Activated CD8-positive, alpha-beta memory T cell treated with anti-CD3 and anti-CD28 coated beads for 1 hour (primary cell): ENCODE measurements at places on chromosomes 5 and 9.

GRCh38 chr5:32304622-32305021 is 8.1 kb downstream of the MTMR12 start:
- DNase-seq = no peak

DNA sequence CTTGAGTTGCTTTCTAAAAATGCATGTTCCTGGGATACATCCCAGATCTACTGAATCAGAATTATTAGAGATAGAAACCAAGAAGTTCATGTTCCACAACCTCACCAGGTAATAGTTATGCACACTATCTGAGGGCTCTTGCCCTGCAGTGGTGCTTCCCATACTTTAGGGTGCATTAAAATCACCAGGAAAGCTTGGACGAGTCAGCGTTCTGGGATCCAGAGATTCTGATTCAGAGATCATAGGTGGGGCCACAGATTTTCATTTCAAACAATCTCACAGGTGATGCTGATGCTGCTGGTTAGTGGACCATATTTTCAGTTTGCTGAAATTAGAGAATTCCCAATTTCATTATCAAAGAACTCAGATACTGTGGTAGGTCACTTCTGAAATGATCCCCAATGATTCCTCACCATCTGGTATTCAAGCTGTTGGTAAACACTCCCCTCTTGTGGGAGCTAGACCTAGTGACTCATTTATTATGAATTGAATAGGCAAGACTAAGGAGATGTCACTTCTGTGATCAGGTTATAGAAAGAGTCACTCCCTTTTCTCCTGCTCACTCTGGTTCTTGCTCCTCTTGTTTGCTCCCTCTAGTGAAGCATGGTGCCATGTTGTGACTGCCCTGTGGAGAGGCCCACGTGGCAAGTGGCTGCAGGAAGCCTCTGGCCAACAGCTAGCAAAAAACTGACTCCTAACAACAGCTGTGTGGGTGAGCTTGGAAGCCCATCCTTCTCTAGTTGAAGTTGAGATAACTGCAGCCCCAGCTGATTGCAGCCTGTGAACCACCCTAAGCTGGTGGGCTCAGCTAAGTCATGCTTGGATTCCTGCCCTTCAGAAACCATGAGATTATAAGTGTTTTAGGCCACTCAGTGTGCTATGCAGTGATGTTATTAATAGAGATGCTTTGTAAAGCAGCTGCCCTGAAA is 59.8 kb downstream of the SH3TC2 start:
- DNase-seq = no peak

- no peak for DNase-seq
Measured at GRCh38 chr9:2163231-2163885, 148.2 kb downstream of the SMARCA2 start.

DNA sequence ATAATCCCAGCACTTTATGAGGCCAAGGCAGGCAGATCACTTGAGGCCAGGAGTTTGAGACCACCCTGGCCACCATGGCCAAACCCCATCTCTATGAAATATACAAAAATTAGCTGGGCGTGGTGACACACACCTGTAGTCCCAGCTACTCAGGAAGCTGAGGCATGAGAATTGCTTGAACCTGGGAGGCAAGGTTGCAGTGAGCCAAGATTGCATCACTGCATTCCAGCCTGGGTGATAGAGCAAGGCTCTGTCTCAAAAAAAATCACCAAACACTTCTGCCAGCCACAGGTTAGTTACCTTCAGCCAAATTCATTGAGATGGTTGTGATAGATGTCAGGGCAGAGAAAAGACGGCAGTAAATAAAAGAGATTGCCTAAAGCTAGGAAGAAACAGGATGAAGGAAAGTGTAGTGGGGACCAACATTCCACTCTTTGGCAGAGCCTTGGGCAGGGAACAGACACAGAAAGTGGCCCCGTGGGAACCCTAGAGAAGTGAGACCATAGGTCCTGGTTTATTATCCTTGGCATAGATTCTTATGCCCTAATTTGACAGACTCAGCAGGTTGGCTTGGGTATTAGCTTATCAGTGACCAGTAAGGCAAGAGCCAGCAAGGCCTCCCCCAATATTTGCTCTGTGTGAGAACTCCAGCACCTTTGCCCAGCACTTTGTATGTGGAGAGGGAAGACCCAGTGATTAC is 5.5 kb upstream of the CEP120 start:
- DNase-seq = no peak

DNA sequence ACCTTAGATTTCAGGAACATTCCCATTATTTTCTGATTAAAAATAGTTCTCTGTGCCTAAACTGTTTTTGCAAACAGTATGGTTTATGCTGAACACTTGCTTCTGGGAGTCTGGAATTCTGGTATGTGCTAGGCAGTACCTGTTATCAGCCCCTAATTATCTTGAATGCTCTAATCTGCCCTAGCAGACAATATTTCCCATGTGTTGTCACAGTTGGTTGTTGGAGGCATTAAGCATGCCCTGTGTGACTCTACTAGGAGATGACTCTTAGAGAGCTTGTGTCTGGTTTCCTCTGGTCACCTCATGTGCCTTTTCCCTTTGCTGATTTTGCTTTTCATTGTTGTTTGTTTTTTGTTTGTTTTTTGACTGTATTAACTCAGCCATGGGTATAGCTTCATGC is 36.6 kb downstream of the UHRF2 start:
- DNase-seq = no peak

DNA sequence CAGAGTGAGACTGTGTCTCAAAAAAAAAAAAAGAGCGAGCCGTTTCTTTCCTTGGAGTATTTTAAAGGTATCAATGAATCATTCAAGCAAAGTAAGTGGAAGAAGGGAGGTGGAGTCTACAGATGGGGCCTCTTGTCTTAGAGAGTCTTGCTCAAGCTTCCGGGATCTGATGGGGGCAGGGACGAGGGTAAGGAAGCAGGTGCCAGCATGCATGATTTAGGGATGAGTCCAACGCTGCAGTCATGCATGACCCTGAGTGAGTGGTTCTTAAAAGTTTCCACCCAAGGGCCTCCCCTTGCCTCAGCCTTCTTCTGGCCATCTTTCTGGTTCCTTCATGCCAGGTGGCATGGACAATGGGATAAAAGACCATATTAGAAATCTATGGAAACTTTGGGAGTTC is 79.6 kb downstream of the MYO10 start:
- DNase-seq = no peak

- no peak for DNase-seq
Measured at GRCh38 chr5:154523104-154523503, 45.1 kb upstream of the HAND1 start.

DNA sequence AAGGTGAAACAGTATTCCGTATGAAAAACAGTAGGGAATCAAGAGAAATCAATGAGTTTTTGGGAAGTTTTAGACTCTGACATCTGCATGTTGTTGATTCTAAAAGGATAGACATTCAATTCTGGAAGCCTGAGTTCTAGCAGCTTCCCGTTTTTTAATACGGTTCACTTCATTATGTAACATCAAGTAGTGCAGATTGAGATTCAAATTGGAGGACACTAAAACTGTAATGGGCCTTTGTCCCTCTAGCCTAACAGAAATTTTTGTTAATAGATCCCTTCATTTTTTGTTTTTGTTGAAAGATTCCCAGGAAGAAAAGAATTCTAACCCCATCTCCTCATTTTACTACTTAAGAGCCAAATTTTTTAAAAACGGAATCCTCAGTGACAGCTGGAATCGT is 384.6 kb downstream of the SH3GL2 start:
- DNase-seq = no peak
